ENCODE measurements at places on chromosomes 3 and 15. TPM values are rescaled to one million over a fixed set of nuclear protein-coding genes. Genes with fewer than 3 reads are reported as not detected.

RETNLB gene
- total RNA-seq, result not detected

- peak; percentile 2 for DNase-seq
- H3K4me1 ChIP-seq, result no peaks in the 10 kb centered on the region
- no peaks in the 10 kb centered on the region for H3K36me3 ChIP-seq
- H3K4me3 ChIP-seq, result no peak overlapping the region
- no peak overlapping the region for H3K27ac ChIP-seq
These were observed 31.1 kb downstream of the PHLDB2 start for GRCh38 chr3:111890051-111890580.

DNA sequence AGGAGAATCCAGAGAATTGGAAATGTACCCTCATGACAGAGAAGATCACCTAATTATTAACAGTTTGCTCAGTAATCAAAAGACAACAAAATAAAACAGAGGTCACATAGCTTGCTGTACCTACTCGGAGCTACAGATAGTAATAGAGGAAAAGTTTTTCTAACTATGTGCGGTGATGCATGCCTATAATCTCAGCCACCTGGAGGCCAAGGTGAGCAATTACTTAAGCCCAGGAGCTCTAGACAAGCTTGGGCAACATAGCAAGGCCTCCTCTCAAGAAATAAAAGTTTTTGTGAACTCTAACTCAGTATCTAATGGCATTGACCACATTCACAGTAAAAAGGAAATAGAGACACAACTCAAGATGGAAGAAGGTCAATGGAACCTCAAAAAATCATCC is 243.6 kb downstream of the ATP8B4 start:
- H3K4me1 ChIP-seq, result peaks cover 7% of the 10 kb centered on the region
- no peak for DNase-seq

DNA sequence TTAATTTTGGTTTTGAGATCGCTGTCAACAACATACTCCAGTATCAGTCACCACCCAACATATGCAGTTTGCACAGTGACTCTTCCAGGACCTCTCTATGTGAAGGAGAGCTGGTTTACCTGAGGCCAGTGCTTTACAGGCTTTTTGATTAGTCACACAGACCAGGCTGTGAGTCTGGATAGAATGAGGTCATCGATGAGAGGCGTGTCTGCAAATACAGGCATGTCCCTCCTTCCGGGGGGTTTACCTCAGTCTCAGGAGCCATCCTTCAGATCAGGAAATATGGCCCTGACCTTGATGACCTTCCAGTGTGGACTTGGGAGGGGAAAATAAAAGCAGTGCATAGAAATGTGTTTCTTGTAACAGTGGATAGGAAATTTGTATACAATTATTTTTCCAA is 46.9 kb downstream of the KBTBD12 start:
- H3K4me3 ChIP-seq, result no peak overlapping the region
- H3K36me3 ChIP-seq, result no peaks in the 10 kb centered on the region
- no peaks in the 10 kb centered on the region for H3K27me3 ChIP-seq
- DNase-seq, result no peak
- no peak overlapping the region for H3K27ac ChIP-seq

CYP1A2 gene
- not detected for total RNA-seq

TM6SF1 gene
- total RNA-seq, result 2.9 TPM

SECISBP2L gene
- total RNA-seq, result 16.7 TPM

DNA sequence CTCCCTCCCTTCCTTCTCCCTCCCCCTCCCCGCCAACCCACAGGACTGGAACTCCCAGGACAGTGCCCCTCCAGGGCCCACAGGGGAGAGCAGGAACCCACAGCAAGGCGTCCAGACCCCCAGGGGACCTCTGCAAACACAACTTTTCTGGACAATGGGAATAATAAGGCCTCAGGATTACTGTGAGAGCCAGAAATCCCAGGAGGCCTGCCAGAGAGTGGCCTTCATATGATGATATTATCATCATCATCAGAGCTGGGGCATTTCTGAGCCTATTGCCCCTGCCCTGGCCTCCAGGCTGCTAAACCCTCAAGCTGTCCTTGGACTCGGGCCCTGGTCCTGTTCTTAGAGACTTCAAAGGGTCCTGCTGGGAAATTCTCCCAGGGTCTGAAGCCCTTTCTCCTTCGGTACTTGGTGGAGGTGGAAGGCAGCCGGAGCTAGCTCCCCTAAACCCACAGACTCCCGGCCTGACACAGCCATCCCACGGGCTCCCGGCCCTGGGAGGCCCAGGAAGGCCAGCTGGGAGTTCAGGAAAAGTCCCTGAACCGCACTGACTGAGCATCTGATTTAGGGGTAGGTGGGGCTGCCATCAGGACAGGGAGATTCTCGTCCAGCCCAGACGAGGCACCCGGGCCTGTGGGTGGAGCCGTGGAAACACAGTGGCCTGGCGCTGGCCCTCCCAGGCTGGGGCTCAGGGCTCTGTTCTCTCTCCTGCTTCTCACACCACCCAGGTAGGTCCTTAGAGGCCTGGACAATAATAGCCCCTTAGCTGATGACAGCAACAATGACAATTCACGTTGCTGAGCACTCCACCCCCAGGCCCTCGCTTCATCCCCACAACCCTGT is 4.9 kb downstream of the CALML4 start:
- H3K4me1 ChIP-seq, result peaks cover 16% of the 10 kb centered on the region
- peaks cover 4% of the 10 kb centered on the region for H3K36me3 ChIP-seq
- no peak overlapping the region for H3K4me3 ChIP-seq
- no peaks in the 10 kb centered on the region for H3K27me3 ChIP-seq
- DNase-seq, result no peak

DNA sequence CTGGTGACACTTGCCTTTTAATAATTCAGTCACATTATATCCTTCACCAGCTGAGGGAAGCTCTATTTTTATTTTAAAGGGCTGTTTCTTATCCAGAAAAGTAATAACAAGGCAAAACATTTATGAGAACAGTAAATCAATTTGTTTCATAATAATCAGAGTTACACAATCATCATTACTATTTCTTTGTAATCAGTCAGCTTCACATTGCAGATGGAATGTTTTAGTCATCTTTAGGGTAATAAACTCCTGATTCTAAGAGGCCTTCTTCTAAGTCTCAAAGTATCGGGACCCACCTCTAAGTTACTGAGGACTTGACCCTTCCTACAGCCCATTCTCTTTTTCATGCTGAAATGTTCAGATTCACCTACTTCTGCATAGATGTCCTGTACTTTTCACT is 298.3 kb upstream of the TGFBR2 start:
- no peak overlapping the region for H3K4me3 ChIP-seq
- no peaks in the 10 kb centered on the region for H3K27me3 ChIP-seq
- H3K27ac ChIP-seq, result no peak overlapping the region
- no peak for DNase-seq

GRCh38 chr3:138943724-138944653 is 2.9 kb downstream of the FOXL2 start:
- no peak for DNase-seq
- no peak overlapping the region for H3K27ac ChIP-seq
- H3K4me3 ChIP-seq, result no peak overlapping the region
- peaks cover 99% of the 10 kb centered on the region for H3K27me3 ChIP-seq
- no peaks in the 10 kb centered on the region for H3K36me3 ChIP-seq

GRAMD1C gene
- 0.76 TPM for total RNA-seq

- no peaks in the 10 kb centered on the region for H3K27me3 ChIP-seq
- DNase-seq, result no peak
- H3K4me1 ChIP-seq, result no peaks in the 10 kb centered on the region
- H3K27ac ChIP-seq, result no peak overlapping the region
- no peak overlapping the region for H3K4me3 ChIP-seq
These were observed 41.2 kb downstream of the TRA2B start for GRCh38 chr3:185896636-185897035.

DNA sequence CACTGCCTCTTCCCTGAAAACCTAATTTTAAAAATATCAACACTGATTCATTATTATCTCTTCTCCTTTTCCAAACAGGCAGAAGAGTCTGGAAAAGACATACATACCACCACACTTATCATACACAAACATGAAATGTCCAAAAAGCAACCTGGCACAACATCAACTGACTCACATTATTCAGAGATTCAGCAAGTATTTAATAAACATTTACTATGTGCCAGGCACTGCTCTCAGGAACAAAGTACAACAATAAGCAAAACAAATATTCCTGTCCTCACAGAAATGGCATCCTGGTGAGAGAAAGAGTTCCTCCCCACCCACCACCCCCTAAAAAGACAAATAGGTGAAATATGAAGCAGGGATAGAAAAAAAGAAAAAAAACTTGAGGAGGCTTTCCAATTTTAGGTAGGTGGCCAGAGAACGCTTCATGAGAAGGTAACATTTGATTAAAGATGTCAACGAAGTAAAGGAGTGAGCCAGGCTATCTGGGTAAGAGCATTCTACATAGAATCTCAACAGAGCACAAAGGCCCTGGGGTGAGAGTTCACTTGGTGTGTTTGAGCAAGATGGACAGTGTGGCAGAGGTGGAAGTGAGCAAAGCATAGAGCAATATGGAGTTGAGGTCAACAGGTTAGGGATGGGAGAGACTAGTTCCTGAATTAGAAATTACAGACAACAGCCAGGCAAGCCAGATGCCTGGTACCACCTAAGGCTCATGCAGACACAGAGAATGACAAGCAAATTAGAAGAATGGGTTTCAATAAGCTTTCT is 141.7 kb downstream of the OSBPL10 start:
- DNase-seq, result no peak
- H3K4me3 ChIP-seq, result no peak overlapping the region
- H3K27ac ChIP-seq, result no peak overlapping the region
- no peaks in the 10 kb centered on the region for H3K27me3 ChIP-seq
- H3K36me3 ChIP-seq, result no peaks in the 10 kb centered on the region

PLA2G4D gene
- total RNA-seq, result 0.28 TPM

ESYT3 gene
- 0.09 TPM for total RNA-seq

- H3K4me1 ChIP-seq, result no peaks in the 10 kb centered on the region
- H3K27me3 ChIP-seq, result no peaks in the 10 kb centered on the region
- peaks cover 59% of the 10 kb centered on the region for H3K36me3 ChIP-seq
- no peak for DNase-seq
- no peak overlapping the region for H3K27ac ChIP-seq
These were observed 216.2 kb downstream of the ITPR1 start for GRCh38 chr3:4709341-4709740.

DNA sequence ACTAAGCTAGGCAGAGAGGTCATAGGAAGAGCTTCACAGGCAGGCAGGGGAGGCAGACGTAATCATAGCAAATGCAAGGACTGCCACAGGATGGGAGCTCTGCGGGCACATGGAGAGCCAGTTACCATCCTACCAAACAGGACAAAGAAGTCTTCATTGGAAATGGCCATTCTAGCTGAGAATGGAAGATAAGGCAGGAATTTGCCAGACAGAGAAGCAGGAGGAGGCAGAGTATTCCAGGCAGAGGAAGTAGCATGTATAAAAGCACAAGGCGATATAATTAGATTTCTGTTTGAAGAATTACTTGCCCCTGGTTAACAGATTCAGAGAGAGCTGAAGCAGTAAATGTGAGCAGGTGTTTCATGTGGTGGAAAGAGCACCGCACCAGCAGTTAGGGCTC is 3.5 kb upstream of the SEMA5B start:
- no peaks in the 10 kb centered on the region for H3K36me3 ChIP-seq
- H3K27ac ChIP-seq, result no peak overlapping the region

GRIP2 gene
- 0.14 TPM for total RNA-seq
